Retinal pigment epithelial cell (primary cell): ENCODE measurements at places on chromosomes 12 and 14.

DNA sequence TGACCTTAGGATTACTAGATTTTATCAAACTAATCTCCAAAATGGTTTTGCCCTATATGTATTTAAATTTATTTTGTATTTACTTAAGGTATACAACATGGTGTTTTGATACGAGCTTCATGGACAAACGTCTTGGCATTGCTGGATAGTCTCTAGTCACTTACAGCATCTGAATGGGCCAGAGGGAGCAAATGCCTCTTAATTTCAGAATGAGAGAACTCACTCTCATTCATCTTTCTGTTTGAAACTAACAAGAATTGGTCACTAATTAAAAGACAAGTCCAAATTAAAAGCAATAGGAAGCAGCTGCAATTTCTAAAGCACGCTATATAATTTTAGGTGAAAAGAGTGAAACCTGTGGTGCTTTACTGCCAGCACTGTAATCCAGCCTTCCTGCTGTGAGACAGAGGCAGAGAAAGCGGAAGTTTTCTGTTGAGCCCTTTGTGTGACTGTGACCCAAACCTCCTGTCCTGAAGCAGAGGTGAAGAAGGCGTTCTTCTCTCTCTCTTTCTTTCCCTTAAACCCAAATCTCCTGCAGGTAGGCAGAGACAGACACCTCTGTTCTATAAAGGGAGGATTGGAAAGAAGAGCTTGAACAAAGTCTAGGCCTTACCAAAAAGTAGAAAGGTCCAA, 184.6 kb upstream of the NAV3 start:
- DNase-seq, result no peak

DNA sequence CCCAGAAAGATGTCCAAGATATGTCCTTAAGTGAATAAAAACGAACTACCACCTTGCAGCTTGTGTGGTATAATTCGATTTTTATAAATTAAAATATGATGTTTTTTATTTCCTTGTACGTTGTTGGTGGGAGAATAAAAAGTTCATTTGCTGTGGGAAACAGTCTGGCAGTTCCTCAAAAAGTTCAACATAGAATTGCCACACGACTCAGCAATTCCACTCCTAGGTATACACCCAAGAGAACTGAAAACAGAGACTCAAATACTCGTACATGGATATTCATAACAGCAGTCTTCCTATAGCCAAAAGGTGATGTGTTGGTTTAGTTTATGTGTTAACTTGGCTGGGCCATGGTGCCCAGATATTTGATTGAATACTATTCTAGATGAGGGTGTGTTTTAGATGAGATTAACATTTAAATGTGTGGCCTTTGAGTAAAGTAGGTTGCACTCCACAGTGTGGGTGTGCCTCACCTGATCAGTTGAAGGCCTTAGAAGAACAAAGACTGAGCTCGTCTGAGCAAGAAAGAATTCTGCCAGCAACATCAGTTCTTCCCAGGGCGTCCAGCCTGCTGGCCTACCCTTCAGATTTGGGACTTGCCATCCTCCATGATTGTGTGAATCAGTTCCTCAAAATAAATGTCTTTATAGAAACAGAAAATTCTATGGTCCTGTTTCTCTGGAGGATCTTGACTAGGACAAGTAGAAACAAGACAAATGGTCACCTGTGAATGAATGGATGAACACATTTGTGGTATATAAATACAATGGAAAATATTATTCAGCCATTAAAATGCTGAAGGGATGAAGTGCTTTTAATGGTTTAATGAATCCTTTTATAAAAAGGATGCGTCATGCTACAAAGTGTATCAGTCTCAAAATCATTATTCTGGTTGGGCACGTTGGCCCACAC, 5.1 kb upstream of the DENR start:
- no peak for DNase-seq

DNA sequence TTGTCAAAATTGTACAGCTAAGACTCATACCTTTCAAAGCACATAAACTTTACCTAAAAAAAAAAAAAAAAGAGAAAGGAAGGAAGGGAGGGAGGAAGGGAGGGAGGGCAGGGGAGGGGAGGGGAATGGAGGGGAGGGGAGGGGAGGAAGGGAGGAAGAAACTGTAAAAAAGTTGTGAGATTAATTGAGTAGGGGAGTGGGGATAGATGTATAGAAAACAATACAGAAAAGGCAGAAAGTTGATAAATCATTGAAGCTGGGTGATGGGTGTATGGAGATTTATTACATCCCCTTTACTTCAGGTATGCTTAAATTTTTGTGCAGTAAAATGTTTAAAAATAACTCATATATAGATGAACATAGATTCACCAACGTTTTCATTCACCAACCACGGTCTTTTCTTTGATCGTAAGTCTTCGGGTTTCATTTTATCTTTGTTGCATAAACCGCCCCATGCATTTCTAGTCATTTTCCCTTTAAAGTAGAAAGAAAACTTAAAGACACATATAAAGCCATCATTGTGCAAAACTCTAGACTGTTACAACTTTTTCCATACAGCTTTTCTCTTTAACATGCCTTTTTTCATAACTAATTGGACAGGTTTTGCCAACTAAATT, 191.2 kb upstream of the KRR1 start:
- no peak for DNase-seq

GRCh38 chr12:120247621-120248030, 17.9 kb downstream of the PXN start:
- no peak for DNase-seq

DNA sequence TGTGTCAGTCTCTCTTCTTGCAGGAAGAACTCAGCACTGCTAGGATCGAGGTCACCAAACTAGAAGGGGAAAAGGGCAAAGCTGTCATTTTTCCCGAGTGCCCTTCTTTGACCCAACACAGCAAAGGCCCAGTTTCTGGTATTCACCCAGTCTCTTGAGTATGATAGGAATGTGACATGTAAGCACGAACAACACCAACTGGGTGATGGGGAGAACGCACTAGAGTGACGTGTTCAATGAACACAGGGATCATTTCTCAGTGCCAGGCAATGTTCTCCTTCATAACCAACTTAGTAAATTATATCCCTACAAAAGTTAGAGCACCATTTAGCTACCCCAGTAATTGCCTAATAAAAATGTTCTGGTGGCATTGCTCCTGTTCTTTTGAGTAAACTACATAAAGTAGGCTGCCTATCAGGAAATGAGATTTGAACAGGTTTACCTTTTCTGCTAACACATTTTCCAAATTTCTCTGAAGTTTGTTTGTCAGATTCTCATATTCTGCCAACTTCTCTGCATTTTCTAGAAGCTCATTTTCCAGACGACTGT, 64.5 kb downstream of the NIN start:
- peak; percentile 62 for DNase-seq

DNA sequence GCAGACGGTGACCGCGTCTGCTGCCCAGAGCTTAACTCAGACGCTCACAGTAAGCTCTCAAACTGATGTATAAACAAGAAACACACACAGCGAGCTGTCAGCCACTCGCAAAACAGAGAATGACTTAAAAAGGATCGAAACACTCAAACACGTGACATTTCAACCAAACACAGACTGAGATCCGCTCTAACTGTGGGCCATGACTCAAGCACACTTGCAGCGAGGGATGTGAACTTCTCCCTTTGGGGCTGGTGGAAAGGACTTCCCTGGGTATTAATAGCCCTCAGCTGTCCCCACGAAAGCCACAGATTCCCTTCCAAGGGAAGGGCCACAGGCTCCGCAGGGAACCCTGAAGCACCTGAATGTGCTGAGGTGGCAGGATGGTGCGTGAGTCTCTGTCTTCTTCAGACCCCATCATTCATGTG, 29.1 kb downstream of the CCDC88C start:
- DNase-seq, result no peak

DNA sequence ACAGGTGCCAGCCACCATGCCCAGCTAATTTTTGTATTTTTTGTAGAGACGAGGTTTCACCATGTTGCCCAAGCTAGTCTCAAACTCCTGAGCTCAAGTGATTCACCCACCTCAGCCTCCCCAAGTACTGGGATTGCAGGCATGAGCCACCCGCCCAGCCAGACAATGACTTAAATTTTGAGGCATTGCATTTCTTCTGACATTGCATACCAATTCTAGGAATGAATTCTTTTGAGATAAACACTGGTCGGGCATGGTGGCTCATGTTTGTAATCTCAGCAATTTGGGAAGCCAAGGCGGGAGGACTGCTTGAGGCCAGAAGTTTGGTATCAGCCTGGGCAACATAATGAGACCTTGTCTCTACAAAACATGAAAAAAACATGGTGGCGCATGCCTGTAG, 2.5 kb upstream of the CELA1 start:
- DNase-seq, result no peak

- no peak for DNase-seq
Observed at GRCh38 chr12:40137252-40137651, 31.4 kb upstream of the SLC2A13 start.

GRCh38 chr14:77498120-77498979, at the start of gene ISM2:
TSS of gene ISM2 (minus strand) at chr14:77498816. CDS start at chr14:77498793, 23 bp downstream.
- no peak for DNase-seq

DNA sequence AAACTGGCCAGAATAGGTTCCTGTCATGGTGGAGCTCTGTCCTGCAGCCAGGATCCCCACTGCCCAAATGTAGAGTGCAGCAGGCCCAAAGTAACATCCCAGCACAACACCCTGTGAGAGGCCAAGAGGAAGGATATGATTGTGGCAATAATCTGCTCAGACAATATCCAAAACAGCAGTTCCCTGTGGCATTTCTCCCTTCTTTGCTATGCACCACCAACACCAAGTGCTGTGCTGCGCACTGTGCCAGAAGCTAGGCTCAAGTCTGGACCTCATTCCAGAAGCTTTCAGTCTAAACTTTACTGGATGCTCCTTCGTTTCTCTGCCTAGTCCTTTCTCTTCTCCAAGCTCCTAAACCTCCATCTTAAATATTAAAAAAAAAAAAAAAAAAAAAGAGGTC, 33.4 kb downstream of the SLC11A2 start:
- no peak for DNase-seq

DNA sequence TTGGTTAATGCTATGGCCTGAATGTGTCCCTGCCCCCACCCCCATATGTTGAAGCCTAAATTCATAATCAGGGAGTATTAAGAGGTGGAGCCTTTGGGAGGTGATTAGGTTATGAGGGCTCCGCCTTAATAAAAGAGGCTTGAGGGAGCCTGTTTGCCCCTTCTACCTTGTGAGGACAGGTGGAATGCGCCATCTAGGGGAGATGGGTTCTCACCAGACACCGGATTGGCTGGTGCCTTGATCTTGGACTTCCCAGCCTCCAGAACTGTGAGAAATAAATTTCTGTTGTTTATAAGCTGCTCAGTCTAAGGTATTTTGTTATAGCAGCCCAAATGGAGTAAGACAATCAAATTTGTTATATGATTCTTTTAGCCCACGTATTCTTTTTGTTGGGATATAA, 148.3 kb downstream of the PTCSC3 start:
- no peak for DNase-seq

- DNase-seq, result no peak
Observed at GRCh38 chr14:94573475-94574277, 7.5 kb upstream of the SERPINA5 start.

- no peak for DNase-seq
Observed at GRCh38 chr14:65229748-65230728, 127.7 kb upstream of the MAX start.

DNA sequence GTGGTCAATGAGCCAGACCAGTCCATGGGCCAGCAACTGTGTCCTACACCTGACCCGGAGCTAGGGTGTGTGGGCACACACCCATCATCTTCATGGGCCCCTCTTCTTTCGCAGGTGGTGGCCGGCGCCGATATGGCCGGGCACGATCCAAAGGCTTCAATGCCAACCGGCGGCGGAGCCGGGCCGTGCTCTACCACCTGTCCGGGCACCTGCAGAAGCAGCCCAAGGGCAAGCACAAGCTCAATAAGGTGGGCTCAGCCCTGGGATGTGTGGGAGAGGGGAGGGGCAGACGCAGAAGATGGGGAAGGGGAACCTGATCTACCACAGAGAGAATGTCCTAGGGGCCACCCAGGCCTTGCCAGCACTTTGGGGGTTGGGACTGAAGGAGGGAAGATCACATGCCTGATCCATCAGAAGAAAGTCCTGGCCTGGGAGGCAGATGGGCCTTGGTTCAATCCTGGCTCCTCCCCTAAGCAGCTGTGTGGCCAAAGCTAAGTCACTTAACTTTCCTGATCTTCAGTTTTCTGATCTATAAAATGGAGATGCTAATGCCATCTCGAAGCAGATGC, 3.8 kb downstream of the KCNH3 start:
- DNase-seq, result no peak

DNA sequence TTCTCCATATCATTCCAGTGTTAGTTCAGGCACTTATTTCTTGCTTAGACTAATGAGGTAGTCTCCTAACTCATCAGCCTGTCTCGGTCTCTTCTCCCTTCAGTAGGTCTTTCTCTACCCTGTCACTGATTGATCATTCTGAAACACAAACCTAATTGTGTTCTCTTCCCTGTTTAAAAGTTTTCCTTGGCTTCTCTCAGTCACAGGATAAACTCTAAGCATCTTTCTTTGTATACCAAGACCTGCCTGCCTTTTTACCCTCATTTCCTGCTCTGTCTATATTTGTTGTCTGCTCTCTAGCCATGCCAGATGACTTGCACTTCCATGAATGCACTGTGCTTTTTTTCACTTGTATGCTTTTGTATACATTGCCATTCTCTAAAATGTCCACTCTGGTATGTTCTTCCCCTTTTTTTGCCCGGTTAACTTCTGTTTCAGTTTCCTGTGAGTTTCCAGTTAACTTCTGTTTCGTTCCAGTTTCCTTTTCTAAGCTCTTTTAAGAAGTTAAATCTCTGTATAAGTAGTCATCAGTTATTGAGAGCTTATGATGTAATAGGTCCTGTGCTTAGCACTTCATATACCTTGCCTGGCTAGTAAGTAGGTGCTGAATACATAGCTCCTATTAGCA, 12.8 kb downstream of the DIP2B start:
- peak; percentile 78 for DNase-seq

DNA sequence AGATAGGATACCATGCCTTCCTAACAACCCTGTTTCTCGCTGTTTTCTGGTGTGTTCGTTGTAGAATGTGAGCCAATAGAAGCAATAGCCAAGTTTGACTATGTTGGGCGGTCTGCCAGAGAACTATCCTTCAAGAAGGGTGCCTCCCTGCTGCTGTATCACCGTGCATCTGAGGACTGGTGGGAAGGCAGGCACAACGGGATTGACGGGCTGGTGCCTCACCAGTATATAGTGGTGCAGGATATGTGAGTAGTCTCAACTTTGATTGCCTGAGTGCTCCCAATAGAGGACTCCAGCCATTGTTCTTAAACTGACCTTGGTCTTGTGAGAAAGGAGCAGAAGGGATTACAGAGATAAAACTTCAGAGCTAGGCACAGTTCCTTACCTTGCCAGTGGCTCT, 96.2 kb downstream of the KICS2 start:
- DNase-seq, result no peak

- DNase-seq, result no peak
Observed at GRCh38 chr12:25107920-25108319, 87.0 kb downstream of the DNAI7 start.

DNA sequence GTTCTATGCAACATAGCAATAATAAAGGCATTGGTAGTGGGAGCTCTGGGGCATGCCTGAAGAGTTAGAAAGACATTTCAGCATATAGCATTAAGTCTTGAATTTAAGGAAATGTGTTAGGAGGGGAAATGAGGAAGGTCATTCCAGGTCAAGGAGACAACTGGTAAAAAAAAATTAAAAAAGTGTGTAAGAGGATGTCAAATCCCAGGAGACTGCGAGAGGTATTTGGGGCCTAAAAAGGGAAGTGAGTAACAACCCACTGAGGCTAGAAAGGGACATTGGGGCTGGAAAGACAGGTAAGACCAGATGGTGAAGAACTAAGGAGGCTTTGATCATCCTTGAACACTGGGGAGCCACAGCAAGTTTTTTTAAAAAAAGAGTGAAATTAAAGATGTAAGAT, 152.9 kb downstream of the SLC25A21 start:
- DNase-seq, result no peak
